ENCODE measurements at places on chromosomes 2 and 18.

GRCh38 chr2:184468826-184469225 is 129.5 kb upstream of the ZNF804A start:
- DNase-seq: no peak

DNA sequence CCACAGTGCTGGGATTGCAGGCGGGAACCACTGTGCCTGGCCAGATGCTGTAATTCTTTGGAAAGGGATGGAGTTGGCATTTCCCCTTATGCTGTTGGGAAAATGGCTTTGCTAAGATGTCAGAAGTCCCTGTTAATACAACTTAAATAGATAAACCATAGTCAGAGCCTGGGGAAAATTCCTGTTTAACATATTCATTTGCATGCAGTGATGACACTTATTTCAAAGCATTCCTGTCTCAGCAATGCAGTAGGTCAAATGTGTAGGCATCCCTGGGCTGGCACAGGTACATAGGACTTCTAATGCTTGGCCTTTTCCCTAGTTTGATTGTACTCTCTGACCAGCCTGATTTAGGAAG is 38.6 kb downstream of the RAMP1 start:
- no peak for DNase-seq

GRCh38 chr18:21820033-21820810 is 79.6 kb downstream of the MIB1 start:
- DNase-seq: no peak

- no peak for DNase-seq
Measured at GRCh38 chr2:191195021-191195420, 44.2 kb upstream of the STAT4 start.

DNA sequence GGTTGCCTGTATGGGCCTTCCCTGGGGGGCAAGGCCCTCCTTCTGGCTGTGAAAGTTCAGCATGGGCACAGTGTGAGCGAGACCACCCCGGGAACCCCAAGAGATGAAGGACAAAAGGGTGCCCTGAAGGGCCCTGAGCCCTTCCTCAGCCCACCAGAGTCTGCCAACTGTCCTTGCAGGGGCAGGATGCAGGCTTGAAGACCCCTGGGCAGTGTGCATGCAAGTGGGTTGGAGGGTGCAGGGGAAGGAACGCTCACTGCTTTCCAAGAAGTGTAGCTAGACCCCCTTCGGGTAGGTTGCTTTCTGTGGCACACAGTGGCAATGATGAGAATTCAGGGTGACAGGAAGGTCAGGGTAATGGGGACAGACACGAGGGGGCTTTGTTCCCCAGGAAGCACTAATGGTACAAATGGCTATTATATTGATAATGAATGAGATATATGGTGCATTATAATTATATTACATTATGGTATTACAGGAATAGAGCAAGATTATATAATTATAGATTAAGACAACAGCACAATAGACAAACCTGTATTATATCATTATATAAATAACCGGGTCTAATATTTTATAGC is 228.7 kb downstream of the ATAD2B start:
- no peak for DNase-seq

- DNase-seq: no peak
Measured at GRCh38 chr18:77482190-77483085, 232.8 kb downstream of the GALR1 start.

- no peak for DNase-seq
Measured at GRCh38 chr2:47686018-47686417, 96.9 kb upstream of the MSH6 start.

- DNase-seq: no peak
Measured at GRCh38 chr2:98012561-98012991, 16.8 kb upstream of the TMEM131 start.

GRCh38 chr2:186445506-186445905 is 40.6 kb upstream of the ZC3H15 start:
- DNase-seq: no peak

DNA sequence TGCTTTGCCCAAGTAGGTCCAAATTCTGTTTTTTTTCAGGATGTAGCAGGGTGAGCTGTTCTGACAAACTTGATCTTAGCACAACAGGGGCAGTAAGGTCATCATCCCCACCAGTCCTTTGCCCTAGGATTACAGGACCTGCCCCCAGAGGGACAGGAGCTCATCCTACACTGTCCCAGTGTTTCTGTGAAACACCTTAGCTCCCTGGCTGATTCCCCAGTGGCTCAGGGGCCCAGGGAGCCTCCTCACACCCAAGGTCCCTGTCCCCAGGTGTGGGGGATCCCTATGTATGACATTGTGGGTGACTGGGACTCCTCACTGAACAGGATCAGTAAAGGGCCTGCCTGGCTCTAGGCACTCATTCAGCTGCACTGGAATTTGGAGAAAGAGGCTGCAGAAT is 191.2 kb downstream of the ANKRD30B start:
- no peak for DNase-seq

GRCh38 chr2:37654419-37654818 is 17.0 kb downstream of the CDC42EP3 start:
- peak; percentile 38 for DNase-seq

GRCh38 chr2:237486334-237486818 is 675 bp upstream of the MLPH start:
- no peak for DNase-seq

Measured in islet precursor cell (in vitro differentiated cells).